HuH-7.5 (cell line): ENCODE measurements at places on chromosomes 12 and 14.
A peak's percentile ranks its signal among the peaks of the same experiment; 100 is the strongest.

DNA sequence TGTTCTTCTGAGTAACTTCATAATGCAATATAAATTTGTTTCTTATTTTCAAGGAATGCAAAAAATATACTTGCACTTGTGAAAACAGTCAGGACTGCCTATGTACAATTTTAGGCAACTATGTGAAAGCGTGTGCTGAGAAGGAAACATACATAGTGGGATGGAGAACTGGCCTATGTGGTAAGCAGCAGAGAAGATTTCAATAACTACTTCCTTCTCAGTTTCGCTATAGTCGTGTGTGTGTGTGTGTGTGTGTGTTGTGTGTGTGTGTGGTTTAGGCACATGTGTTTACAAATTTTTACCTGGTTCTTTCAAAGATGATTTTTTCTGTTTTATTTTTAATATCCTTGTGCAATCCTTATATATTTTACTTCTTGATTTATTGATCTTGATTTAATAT is 211.8 kb downstream of the LRRK2 start:
- no peak for DNase-seq

DNA sequence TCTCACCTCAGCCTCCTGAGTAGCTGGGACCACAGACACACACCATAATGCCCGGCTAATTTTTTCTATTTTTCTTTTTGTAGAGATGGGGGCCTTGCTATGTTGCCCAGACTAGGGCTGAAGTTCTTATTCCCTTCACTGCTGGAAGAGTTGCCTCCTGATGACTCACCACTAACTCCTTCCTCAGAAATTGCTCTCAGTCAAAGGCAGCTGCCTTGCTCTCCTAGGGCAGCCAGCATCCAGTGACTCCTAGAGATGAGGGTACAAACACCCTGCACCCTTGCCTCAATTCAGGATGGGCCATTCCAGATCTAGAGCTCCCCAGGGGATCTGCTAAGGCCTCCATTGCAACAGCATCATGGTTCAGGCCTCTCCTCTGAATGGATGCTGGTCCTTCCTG is 54.0 kb upstream of the RASSF8 start:
- DNase-seq, result no peak

- DNase-seq, result no peak
Measured at GRCh38 chr14:34111953-34112352, 161.1 kb upstream of the EGLN3 start.

DNA sequence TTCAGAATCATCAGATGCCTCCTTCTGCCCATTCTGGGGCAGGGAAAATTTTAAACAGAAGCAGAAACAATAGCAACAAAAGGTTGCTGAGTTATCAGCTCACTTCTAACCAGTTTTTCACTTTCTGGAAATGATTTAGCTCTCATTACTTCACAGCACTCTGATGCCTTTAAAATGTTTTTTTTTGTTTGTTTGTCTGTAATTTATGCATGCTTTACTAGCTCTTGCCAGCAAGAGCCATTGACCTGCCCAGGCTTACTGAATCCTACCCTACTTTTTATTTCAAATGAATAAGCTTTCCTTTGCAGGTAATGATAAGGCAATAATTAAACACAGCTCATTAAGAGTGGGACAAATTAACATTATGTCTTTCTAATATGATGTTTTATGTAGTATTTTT is 466.1 kb upstream of the NOVA1 start:
- no peak for DNase-seq

GRCh38 chr14:20980906-20981305 is 8.9 kb upstream of the METTL17 start:
- no peak for DNase-seq

DNA sequence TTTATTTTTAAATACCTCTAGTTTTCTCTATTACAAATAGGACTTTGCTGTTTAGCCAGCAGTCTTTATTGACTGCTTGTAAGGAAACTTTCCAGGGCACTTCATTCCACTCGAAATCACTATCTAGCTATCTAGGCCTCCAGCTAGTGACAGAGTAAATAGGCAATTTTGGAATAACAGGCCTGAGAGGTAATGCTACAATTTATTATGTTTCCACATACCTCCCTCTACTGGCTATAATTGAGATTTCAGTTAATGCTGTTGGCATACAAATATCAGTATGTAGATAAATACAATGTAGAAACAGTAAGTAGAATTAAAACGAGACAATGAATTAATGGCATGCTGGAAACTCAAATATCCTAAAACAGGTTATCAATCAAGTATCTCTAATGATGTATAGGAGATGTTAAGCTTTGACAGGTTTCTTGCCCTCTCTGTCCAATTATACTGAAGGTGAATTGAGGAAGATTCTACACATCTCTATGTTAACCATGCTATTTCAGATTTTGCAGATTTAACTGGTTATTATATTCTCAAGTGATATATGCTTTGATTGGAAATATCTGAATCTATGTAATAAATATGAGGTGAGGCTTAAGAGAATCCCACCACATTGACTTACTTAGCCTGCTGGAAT is 7.2 kb downstream of the DTD2 start:
- peak; percentile 75 for DNase-seq

DNA sequence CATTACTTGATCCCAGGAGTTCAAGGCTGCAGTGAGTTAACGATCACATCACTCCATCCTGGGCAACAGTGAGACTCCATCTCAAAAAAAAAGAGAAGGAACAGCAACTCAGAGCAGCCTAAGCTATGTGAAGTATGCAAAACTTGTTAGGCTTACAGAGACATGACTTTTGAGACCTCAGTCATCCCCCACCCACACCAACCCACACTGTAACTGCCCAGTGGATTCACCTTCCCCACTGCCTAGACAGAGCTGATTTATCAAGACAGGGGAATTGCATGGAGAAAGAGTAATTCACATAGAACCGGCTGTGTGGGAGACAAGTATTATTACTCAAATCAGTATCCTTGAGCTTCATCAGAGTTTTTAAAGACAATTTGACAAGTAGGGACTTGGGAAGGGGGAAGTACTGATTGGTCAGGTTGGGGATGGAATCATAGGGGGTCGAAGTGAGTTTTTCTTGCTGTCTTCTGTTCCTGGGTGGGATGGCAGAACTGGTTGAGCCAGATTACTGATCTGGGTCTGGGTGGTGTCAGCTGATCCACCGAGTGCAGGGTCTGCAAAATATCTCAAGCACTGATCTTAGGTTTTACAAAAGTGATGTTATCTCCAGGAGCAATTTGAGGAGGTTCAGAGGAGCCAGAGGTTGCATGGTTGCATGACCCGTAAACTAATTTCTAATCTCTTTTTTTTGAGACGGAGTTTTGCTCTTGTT is 6.2 kb upstream of the WDR89 start:
- no peak for DNase-seq

DNA sequence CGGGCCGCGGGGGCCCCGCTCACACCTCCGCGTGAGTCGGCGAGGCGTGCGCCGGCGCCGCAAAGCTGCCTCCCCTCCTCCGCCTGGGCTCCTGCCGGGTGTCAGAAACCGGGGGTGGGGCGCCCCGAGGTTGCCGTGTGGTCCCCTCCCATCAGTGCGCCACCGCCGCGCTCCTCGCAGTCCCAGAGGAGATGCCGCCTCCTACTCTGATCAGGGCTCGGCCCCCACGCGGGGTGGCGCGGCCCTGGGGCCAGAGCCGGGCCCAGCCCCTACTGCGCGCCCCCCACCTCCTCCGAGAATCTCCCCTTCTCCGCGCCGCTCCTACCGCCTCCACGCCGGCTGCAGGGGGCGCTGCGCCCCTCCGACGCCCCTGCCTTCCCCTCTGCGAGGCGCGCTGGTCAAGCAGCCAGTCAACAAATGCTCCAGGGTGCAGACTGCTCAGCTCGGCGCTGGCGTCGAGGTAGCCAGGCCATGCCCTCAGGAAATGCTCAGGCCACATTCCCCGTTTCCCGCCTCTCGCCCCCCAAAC is 467 bp upstream of the JAG2 start:
- peak; percentile 65 for DNase-seq

GRCh38 chr14:70601162-70601561 is 707 bp upstream of the MED6 start:
- no peak for DNase-seq

- DNase-seq, result no peak
Measured at GRCh38 chr12:19633641-19634040, 194.3 kb downstream of the AEBP2 start.

GRCh38 chr12:121797937-121798786 is 4.7 kb upstream of the RHOF start:
- DNase-seq, result no peak

DNA sequence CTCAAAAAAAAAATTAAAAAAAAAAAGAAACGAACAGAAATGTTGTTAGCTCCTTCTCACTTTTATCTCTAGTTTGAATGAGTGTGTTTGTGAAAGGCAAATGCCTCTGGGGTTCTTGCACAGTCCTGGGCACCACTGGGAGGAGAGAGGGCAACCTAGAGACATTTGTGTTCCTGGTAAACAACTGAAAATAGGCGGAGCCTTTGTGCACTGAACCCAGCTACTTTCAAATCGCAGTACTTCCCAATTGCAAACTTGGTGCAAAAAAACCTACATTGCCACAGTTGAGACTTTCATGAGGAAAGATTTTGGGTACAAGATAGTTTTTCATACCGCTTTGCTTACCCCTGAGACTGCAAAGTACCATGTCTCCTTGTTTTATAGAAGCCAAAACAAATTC is 430.0 kb downstream of the ZFP36L1 start:
- no peak for DNase-seq

DNA sequence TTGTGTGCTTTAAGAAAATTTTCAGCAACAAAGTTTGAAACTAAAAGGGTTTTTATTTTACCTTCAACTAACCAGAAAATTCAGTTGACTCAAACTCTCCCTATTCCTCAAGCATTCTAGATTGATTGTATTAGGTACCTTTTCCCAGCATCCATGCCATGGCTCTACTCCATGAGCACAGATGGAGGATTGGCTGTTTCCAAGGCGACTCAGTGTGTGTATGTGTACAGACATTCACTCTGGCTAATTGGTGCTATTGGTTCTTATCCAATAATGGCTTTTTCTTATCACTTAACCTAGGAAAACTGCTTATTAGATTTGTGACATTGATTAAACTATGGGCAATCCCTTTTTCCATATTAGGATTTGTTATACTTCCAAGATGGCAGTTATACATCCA is 202.6 kb downstream of the ANO6 start:
- DNase-seq, result no peak

- no peak for DNase-seq
Measured at GRCh38 chr14:90659156-90659555, 157.1 kb downstream of the TTC7B start.

GRCh38 chr14:100975671-100976070 is 72.1 kb upstream of the RTL1 start:
- DNase-seq, result no peak

GRCh38 chr12:79973801-79974200 is 38.9 kb upstream of the PPP1R12A start:
- DNase-seq, result no peak

DNA sequence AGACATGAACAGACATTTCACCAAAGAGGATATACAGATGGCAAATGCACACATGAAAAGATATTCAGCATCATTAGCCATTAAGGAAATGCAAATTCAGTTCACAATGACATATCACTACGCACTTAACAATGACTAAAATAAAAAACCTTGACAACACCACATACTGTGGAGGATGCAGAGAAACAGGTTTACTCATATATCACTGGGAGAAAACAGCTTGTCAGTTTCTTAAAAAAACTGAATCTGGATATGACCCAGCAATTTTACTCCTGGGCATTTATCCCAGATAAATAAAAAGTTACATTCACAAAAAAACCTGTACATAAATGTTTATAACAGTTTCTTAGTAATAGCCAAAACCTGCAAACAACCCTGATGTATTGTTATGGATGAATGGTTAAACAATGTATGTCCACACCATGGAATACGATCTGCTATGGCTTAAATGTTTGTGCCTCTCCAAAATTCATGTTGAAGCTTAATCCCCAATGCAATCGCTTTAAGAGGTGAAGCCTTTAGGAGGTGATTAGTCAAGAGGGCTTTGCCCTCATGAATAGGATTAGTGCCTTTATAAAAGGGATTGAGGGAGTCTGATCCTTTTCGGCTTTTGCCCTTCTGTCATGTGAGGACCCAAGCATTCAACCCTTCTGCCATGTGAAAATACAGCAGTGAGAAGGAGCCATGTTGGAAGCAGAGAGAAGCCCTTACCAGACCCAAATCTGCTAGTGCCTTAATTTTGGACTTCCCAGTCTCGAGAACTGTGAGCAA is 36.0 kb upstream of the PPP4R3A start:
- no peak for DNase-seq

DNA sequence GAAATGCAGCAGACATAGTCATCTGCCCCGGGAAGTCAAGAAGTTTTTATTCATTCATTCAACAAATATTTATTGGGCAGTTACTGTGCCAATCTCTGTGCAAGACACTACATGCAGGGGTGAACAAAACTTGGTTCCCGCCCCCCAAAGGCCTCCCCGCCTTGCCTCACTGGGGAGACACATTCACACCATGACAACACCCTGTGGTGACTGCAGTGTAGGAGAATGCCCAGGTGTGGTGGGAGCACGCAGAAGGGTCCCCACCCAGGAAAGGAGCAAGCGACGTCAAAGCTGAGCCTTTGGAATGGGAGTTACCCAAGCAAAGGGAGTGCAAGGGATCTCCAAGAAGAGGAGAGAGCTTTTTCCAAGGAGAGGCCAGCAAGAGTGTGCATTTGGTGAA is 1.6 kb upstream of the AQP6 start:
- DNase-seq, result no peak

DNA sequence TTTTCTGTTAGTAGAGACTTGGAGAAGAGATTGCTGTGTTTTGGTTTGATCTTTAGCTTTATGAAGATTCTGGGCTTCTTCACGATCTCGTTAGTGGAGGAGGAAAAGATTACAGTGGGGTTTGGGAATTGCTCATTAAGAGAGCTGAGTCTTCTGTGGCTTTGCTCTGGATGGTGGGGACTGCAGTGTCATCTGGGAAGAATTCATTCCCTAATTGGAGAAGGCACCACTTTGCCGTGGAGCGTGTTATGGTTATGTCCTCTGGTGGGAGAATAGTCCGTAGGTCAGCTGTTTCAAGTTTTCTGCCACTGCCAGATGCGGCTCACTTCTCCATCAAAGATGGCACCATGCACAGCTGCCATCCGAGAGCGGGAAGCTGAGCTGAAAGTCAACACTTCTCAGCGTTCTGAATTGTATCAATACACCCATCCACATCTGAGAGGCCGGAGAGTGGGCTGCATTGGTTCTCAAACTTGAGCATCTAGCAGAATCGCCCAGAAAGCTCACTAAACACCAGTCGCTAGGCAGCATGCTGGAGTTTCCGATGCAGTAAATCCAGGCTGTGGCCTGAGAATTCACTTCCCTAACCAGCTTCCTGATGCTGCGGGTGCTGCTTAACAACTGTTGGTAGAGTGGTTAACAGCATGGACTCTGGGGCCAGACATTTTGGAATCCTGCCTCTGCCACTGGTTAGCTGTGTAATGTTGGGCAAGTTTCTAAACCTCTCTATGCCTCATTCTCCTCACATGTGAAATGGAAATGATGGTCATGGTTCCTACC is 117.8 kb downstream of the PLXNC1 start:
- no peak for DNase-seq

GRCh38 chr12:464484-465267 is 4.9 kb downstream of the B4GALNT3 start:
- DNase-seq, result no peak

GRCh38 chr12:27455589-27455988 is 9.1 kb downstream of the SMCO2 start:
- no peak for DNase-seq

GRCh38 chr12:57759360-57759980 is 4.6 kb downstream of the MARCHF9 start:
- peak; percentile 82 for DNase-seq
